ENCODE measurements at places on chromosomes 16 and 17. TPM values are rescaled to one million over a fixed set of nuclear protein-coding genes. Genes with fewer than 3 reads are reported as not detected.

DNA sequence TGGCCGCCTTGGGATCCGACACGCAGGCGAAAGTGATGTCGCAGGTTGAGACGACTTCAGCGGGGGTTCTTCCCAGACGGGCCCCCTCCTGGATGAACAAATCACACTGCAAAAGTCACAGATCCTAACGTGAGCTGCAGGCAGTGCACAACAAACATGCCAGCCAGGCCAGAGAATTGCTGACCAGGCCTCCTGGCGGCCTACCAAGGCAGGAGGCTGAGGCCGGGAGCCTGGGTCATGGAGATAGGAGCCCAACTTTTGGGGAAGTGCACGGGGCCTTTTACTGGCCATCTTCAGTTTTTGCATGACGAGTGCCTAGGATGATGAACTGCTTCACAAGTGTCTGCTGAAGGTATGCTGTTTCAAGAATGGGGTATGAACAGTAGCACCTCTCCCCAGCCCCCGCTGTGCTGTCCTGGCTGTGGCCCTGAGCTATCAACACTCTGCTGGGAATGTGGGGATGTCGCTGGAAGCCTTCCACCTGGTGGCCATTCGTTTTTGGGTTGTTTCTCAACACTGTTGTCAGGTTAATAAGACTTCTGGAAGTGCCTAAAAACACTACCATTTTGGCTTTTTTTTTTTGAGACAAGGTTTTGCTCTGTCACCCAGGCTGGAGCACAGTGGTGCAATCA lies 12.2 kb upstream of the ROGDI start:
- peak; percentile 58 for DNase-seq

DNA sequence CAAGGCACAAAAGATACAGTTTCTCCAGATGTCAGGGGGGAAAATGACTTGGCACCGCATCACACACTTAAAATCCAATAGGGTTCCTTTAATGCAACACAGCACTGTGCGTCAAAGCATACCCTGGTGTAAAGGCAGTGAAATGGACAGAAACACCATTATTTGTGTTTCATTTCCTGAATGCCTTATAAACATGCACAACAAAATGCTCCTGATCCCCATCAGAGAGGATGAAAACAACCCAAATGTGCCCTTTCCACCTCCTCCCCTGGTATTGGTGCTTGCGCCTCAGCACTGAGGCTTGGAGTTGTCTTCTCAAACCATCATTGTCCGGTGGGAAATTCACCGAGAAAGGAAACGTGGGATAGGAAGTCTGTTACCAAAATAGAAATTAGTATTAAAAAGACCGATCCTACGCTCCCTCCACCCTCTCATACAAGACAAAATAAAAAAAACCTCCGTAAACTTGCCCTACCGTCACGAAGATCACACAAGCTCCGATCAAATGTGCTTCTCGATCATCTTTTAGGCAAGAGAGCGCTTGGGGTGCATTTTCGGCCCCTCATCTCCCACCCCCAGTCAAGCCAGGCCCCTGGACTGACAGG lies 722 bp downstream of the CDC27 start:
- no peak for DNase-seq

Gene IRX3
- total RNA-seq, result 38.8 TPM

- no peak for DNase-seq
These were observed at the start of gene CDH1 for GRCh38 chr16:68737046-68737729. Gene CDH1, plus strand, starts transcription at chr16:68737292. Its CDS starts 124 bp downstream, at chr16:68737416.

- DNase-seq, result no peak
These were observed 9.3 kb downstream of the ADORA2B start for GRCh38 chr17:15954222-15954621.

Gene CES4A
- total RNA-seq, result 4.6 TPM

DNA sequence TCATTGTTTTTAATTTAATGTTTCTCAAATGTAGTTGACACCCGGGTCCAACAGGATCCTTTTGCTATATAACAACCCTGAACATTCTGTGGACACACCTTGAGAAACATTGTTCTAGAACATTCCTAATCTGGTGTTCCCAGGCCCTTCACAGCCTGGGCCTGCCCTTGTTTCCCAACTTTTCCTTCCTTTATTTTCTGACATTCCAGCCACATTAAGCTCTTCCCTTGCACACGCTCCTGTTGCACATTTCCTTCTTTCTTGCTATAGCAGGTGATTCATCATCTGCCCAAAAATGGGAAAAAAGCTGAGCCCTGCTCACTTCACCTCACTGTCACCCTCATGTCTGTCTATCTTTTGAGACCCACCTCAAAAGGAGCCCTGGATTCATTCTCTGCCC lies 67.9 kb upstream of the MARCHF10 start:
- no peak for DNase-seq

DNA sequence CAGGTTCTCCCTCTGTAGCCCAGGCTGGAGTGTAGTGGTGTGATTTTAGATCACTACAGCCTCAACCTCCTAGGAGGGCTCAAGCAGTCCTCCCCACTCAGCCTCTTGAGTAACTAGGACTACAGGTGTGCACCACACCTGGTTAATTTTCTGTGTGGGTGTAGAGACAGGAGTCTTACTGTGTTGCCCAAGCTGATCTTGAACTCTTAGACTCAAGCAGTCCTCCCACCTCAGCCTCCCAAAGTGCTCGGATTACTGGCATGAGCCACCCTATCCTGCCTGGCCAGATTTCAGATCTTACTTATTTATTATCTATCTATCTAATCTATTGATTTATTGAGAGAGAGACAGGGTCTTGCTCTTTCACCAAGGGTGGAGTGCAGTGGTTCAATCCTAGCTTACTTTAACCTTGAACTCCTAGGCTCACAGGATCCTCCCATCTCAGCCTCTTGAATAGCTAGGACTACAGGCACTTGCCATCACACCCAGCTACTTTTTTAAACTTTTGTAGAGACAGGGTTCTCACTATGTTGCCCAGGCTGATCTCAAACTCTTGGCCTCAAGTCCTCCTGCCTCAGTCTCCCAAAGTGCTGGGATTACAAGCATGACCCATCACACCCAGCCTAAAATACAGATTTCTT lies 61.8 kb downstream of the TUBD1 start:
- DNase-seq, result no peak

DNA sequence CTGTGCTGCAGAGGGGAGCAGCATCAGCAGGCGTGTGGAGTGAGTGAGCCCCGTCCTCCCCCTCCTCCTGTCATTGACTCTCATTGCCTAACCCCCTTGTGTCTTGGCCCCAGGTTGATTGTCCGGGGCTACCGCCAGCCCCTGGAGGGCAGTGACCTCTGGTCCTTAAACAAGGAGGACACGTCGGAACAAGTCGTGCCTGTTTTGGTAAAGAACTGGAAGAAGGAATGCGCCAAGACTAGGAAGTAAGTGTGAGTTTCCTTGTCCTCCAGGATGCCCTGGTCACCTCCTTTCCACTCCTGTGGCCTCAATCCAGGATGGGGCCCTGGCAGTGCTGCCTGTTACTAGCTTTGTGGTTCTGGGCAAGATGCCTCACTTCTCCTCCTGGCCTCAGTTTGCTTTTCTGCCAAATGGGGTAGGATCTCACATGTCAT lies 87.0 kb downstream of the ABCC1 start:
- no peak for DNase-seq

Gene COX6A2
- total RNA-seq, result 1,434 TPM

Gene TNFRSF17
- not detected for total RNA-seq

- DNase-seq, result peak; percentile 75
These were observed 1.3 kb downstream of the NAGS start for GRCh38 chr17:44005527-44006271.

- DNase-seq, result no peak
These were observed 405.1 kb downstream of the TOX3 start for GRCh38 chr16:52141871-52142270.

Gene PPM1E
- 2.3 TPM for total RNA-seq

- peak; percentile 57 for DNase-seq
These were observed 3.2 kb downstream of the B3GNT9 start for GRCh38 chr16:67147437-67148140.
